ENCODE measurements at places on chromosomes 1 and 21.

DNA sequence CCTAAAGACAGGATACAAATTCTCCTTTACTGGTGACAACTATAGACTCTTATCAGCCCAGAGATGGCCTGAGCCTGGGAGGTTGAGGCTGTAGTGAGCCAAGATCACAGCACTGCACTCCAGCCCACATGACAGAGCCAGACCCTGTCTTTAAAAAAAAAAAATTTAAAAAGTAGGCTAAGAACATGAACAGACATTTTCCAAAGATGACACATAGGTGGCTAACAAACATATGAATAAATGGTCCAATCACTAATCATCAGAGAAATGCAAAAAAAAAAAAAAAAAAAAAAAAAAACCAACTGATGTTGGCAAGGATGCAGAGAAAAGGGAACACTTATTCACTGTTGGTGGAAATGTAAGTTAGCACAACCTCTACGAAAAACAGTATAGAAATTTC lies 65.0 kb downstream of the TOR3A start:
- DNase-seq = no peak

DNA sequence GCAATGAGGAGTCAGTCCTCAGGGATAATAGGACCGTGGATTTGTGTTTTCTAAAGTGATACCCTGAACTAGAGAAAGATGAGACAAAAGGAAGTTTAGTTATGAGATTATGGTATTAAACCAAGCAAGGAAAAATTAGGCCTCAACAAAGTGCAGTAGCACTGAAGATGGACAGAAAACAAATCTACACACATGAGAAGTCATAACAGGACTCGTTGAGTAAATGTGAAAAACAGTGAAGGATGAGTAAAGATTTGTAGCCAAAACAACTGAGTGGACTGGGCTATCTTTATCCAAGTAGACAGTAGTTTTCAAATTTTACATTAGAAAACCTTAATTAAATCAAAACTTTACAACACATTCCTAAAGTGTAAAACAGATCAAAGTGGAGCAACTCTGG lies 15.0 kb downstream of the EPRS1 start:
- DNase-seq = no peak

DNA sequence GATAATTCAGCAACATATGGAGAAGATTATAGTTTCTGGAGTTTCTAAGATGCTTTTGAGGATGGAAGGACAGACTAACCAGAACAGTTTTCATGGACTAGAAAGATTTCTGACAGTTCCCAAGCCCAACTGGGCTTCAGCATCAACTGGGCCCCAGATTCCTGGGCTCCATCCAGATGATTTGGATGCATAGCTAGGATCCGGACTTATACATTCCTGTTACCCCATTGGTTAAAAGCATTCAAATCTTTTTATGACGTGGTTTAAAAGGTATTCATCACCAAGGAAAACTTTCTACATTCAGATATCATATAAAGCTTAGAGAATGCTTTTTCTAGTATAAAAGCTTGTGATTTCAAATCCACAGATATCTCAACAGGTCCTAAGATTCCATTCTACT lies 29.7 kb downstream of the TSHB start:
- DNase-seq = no peak

- no peak for DNase-seq
These were observed at the start of gene PLEKHM2 for GRCh38 chr1:15684042-15684461. TSS of gene PLEKHM2 (plus strand) at chr1:15684320. CDS start at chr1:15684559, 239 bp downstream.

GRCh38 chr1:173488001-173488400 lies 10.9 kb downstream of the PRDX6 start:
- no peak for DNase-seq

- no peak for DNase-seq
These were observed 579.6 kb downstream of the USP25 start for GRCh38 chr21:16309250-16309971.

DNA sequence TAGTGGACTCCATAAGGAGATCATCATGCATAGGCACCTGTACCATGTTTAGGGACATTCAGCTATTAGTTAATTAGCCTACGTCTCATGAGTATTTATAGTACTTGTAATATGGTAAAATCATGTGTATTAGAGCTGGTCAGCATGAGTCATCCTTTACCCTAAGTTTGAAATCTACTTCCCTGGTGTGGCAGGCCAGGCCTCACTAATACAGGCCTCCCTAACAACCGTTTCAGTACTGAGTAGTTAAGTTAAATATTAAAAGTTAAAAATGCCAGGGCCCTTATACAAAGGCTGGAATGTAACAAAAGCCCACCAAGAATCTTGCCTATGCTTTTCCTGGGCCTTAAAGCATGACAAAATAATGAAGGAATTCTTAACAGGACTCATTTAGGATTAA lies 356.3 kb upstream of the DPYD start:
- no peak for DNase-seq

GRCh38 chr1:230415405-230416132 lies 10.6 kb downstream of the PGBD5 start:
- DNase-seq = peak; percentile 59

GRCh38 chr1:18644973-18645746 lies 14.5 kb downstream of the PAX7 start:
- DNase-seq = no peak

GRCh38 chr1:44250068-44250781 lies 37.0 kb downstream of the DMAP1 start:
- DNase-seq = no peak

- no peak for DNase-seq
These were observed 411 bp downstream of the FAM229A start for GRCh38 chr1:32361674-32362473.

- no peak for DNase-seq
These were observed at the start of gene IGSF3 for GRCh38 chr1:116667575-116668105. TSS of gene IGSF3 (minus strand) at chr1:116667733. CDS start at chr1:116666326, 1,407 bp downstream.

GRCh38 chr1:42422737-42423136 lies 33.1 kb downstream of the ZMYND12 start:
- no peak for DNase-seq

DNA sequence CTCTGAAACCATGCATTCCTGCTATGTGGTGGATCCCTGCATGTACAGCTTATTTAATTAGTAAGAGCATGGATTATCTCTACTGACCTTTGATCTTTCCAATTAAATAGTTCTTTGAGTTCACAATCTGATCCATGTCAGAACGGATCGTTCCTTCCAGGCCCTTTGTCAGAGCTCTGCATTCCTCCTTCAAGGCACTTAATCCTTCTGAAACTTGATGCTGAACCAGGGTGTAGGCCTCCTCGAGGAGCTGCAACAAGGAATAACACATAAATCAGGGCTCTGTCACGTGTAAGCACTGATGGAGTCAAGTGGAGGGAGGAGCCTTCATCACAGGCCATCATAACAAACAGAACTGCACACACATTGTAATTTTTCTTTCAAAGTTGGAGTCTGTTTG lies 68.4 kb upstream of the EDEM3 start:
- no peak for DNase-seq

DNA sequence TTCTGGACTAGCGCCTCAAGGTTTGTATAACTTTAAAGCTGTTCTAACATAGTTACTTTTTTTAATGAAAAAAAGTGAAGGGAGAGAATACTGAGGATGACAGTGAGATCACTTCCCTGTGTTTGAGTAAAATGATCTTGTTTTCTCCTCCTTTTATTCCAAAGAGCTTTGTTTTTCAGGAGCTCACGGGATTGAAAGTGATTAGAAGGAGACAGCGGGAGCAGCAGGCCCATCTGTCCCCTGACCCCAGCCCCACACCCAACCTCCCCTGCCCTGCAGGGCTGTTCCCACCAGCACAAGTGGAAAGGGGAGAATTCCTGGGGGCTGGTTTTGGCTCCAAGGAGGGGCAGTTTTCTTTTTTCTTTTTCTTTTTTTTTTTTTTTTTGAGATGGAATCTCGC lies 2.1 kb upstream of the DNMT3L start:
- no peak for DNase-seq

DNA sequence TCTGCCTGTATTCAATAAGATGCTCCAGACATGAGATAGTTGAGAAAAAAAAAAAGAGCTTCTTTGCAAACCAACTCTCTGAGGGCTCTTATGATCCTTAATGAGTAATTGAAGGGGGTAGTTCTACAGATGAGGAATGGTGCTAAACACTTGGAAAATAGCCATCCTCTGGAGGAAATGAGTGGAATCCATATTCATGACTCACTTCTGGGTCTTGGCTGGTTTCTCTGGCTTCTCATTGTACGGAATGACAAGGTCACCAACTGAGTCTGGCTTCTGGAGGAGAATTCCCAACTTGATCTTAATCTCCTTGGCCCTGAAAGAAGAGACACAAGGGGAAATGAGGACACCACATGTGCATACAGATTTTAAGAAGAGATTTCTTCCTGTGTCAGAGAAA lies 34.7 kb downstream of the RGS5 start:
- no peak for DNase-seq

- DNase-seq = no peak
These were observed 51.6 kb downstream of the FAM163A start for GRCh38 chr1:179794669-179795068.

DNA sequence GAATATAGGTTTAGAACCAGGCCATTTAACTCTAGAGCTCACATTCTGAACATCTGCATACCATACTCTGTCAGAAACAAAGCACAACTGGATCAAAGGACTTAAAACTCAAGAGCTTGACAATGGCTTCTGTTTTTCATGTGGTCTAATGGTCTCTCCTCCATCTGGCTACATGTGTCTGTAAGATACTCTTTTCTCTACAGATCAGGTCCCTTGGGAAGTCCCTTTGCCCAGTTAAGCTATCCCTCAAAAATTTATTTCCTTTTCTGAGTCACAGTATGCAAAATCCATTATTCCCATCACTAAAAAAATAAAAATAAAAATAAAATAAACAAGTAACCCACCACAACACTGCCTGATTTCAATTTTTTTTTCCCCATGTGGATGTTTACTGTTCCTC lies 357.0 kb upstream of the PRMT6 start:
- DNase-seq = no peak
